ENCODE measurements at places on chromosomes 6 and 20.

- peak; percentile 33 for DNase-seq
Observed at GRCh38 chr6:42104095-42104803, 38.2 kb downstream of the C6orf132 start.

- no peak for DNase-seq
Observed at GRCh38 chr6:127119102-127120022, 891 bp downstream of the RSPO3 start.

- DNase-seq: peak; percentile 59
Observed at GRCh38 chr6:33620856-33621710, at the start of gene ITPR3. Gene ITPR3, plus strand, starts transcription at chr6:33621322. Its CDS starts 281 bp downstream, at chr6:33621603.

DNA sequence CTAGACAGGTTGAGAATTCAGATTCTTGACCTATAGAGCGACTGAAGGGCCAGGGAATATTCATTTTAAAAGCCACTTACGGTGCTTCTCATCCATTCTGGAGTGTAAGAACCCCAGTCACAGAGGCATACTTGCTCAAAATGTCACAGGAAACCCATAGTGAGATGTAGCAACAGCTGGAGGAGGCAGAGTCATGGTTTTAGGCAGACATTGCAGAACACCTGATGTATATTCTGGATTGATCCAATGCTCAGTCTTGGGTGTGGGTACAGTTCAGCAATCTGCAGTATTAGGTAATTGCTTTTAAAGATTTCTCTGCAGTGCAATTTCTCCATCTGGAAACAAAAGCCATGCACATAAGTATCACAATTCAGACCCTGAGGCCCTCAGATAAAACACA, 137.4 kb upstream of the SLC22A23 start:
- no peak for DNase-seq

DNA sequence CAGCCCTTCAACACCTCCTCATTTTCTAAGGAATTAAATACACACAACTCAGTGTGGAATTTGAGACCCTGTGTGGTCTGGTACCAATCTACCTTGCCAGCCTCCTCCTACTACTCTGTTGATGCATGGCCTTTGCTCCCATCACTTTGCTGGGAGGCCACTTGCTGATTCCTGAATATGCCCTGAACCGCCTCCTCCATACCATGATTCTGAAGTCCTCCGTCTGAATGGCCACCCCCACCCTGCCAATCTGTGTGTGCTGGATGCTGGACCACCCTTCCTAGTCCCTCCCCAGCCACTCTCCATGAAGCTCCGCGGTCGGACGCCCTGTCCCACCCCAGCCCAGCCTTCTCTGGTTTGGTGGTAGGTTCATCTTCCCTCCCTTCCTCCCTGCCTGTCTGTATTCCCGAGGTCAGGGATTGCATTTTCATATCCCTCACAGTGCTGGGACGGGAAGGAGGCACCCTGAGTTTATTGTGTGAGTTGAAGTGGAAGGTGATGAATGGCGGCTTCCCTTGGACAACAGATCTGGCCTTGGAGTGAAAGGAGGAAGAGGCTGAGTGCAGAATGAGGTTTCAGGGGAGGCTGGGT, 138.3 kb downstream of the CDC5L start:
- DNase-seq: no peak

GRCh38 chr20:41155261-41155660, 17.9 kb downstream of the PLCG1 start:
- DNase-seq: no peak

- DNase-seq: no peak
Observed at GRCh38 chr20:43727980-43728590, 1.3 kb upstream of the GTSF1L start.

DNA sequence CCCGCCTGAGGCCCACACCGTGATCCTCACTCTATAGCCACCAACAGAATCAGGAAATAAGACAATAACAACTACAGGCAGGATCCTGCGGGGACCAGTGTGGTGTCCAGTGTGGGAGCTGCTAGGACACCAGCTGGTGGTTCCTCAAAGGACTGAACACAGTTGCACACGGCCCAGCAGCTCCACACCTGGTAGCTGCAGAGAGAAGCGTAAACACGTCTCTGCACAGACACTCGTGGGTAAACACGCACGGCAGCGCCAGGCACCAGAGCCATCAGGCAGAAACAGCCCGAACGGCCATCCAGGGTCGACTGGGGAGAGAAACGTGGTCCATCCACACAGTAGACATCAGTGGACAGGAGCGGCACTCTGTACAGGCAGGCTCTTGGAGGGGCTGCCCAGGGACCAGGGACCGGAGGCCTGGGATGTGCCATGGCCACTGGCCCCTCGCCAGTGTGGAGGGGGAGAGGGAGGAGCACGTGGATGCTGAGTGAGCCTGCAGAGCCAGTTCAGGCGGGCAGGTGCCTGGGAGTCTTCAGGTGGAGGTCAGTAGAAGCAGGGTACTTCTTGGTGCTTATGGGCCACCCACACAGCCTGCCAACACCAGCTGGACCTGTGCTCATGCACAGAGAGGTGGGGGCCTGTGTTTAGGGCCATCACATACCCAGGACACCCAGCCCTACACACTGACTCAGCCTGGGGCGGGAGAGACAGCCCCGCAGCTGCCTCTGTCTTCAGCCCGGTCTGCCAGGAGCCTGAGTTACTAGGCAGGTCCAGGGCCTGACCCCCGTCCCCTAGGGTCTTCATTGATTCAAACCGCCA, 7.4 kb upstream of the LAMA5 start:
- DNase-seq: no peak

DNA sequence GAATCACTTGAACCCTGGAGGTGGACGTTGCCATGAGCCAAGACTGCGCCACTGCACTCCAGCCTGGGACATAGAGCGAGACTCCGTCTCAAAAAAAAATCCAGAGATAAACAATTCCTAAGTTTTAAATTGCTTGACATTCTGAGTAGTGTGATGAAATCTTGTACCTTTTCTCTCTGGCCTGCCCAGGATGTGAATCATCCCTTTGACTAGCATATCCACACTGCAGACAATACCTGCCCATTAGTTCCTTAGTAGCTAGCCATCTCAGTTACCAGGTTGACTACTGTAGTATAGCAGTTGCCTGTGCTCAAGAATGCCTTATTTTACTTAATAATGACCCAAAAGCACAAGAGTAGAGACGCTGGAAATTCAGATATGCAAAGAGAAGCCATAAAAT, 2.8 kb downstream of the ZFP57 start:
- DNase-seq: no peak

GRCh38 chr6:147508042-147508865, at the start of gene SAMD5:
Gene SAMD5, plus strand, starts transcription at chr6:147508690. Its CDS starts 239 bp downstream, at chr6:147508929.
- DNase-seq: no peak

DNA sequence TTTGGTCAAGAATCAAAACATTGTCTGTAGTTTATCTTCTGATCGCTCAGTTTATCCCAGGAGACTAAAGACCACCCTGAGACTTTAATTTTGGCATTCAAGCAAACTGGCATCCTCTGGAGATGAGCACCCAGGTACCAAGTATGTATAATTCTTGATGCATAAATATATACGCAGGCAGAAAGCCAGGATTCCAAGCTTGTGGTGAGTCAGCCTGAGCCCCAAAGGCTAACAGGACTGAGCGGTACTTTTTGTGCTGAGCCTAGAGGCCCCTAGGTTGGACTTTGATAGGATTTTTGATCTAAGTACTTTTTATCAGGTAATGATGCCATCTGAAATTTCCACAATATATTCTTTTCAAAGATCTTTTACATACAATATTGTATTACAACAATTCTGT, 301.3 kb downstream of the TFAP2B start:
- DNase-seq: no peak

- DNase-seq: no peak
Observed at GRCh38 chr20:10498200-10498599, 63.1 kb downstream of the SLX4IP start.

DNA sequence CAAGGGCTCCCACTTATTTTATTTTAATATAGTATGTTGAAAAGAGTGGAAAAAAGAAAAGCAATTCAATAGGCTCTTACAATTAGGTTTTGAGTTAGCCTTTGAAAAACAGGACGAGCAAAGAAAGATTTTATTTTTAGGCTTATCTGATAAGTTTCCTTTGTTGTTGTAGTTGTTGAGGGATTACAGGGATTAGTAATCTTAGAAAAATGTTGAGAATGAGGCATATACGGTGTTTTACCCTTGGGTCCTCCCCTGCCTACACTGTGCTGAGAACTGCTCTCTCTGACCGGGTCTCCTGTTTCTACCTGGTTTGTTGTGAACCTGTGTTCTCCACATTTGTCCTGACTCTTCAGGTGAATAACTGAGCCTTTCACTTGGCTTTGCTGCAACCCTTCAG, 16.7 kb downstream of the TRAPPC3L start:
- DNase-seq: no peak

GRCh38 chr6:113813142-113813541, 44.0 kb upstream of the MARCKS start:
- DNase-seq: no peak

DNA sequence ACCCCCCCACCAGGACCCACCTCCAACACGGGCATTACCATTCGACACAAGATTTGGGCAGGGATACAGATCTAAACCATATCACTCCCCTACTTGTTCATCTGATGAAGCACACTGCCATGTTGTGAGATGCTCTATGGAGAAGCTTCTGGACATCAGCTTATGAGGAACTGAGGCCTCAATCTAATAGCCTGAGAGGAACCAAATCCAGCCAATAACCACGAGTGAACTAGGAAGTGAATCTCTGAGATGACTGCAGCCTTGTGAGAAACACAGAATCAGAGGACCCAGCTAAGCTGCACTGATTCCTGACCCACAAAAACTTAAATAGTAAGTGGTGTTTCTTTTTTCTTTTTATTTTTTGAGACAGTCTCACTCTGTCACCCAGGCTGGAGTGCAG, 21.6 kb upstream of the ZBTB2 start:
- no peak for DNase-seq

GRCh38 chr6:5958921-5959320, 47.8 kb downstream of the NRN1 start:
- no peak for DNase-seq

Data from activated CD8-positive, alpha-beta memory T cell treated with anti-CD3 and anti-CD28 coated beads for 4 hours (primary cell).